ENCODE measurements at places on chromosomes 4 and X.

GRCh38 chr4:183638436-183638835 is 20.5 kb downstream of the RWDD4 start:
- no peak for ATAC-seq

GRCh38 chr4:186840222-186840701 is 116.6 kb upstream of the FAT1 start:
- ATAC-seq: no peak

GRCh38 chr4:101253121-101253520 is 94.2 kb downstream of the PPP3CA start:
- ATAC-seq: no peak

- no peak for ATAC-seq
These were observed 198.4 kb downstream of the PALLD start for GRCh38 chr4:168695288-168695687.

DNA sequence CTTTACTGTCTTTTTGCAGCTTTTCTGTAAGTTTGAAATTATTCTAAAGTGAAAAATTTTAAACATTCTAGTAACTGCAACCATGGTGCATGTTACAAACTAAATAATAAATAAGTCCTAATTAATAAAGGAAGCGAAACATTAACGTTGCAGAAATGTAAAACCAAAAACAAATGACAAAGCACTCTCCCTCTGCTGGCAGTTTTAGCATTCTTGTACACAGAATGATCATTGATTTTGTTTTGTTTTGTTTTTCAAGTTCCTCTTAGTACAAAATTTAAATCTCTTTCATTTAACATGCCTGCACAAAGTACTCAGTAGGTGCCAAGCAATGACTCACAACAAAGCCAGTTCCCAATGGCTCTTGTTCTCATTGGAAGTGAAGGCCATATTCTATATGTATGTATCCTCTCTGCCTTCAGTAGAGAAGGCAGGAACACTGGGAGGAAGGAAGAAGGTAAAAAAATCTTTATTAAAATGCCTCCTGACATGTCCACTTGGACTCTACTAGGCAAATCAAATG is 13.7 kb upstream of the TMSB4X start:
- no peak for ATAC-seq

DNA sequence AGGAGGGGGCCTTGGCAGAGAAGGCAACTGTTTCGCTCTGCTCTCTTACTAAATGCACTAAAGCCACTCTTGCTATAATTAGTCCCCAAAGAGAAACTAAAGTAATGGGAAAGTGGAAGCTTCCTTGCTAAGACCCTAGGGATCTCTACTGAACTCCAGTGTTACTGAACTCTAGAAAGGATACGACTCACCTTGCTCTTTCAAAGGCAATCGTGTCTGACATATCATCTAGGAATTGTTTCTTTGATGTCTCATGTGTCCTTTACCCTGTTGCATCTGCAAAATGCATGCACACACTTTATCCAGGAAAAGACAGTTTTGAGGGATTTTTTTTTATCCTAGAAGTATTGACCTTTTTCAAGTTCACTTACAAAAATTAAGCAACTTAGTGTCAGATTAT is 148.1 kb upstream of the FAM9B start:
- ATAC-seq: no peak

- ATAC-seq: peak; percentile 49
These were observed 12.4 kb downstream of the EPGN start for GRCh38 chr4:74320559-74321118.

GRCh38 chr4:82367438-82368097 is 6.2 kb downstream of the HNRNPD start:
- no peak for ATAC-seq

DNA sequence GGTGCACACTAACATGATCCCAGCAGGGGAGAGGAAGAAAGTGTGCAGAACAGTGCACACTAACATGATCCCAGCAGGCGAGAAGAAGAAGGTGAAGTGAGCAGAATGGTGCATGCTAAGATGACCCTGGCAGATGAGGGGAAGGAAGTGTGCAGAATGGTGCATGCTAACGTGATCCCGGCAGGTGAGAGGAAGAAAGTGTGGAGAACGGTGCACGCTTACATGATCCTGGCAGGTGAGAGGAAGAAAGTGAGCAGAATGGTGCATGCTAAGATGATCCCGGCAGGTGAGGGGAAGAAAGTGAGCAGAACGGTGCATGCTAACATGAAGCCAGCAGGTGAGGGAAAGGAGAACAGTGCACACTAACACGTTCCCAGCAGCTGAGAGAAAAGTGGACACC is 83.7 kb downstream of the ACOX3 start:
- no peak for ATAC-seq

DNA sequence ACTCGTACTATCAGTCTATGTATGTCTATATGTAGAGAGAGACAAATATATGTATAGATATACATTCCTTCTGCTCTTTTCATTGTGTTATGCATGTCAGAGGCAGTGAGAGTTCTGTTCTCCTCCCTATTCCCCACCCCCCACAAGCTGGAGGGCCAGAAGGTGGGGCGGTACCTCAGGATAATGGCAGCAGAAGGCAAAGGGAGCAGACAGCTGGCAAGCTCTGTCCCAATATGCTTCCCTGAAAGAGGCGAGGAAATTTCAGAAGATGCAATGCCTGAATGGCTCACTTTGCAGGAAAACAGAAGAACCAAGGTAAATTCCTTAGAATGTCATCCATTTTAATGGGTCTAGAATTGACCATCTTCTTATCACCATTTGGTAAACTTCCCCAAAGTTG is 114.4 kb downstream of the NAA11 start:
- no peak for ATAC-seq

- no peak for ATAC-seq
These were observed 6.5 kb upstream of the DACH2 start for GRCh38 chrX:86141786-86142185.

DNA sequence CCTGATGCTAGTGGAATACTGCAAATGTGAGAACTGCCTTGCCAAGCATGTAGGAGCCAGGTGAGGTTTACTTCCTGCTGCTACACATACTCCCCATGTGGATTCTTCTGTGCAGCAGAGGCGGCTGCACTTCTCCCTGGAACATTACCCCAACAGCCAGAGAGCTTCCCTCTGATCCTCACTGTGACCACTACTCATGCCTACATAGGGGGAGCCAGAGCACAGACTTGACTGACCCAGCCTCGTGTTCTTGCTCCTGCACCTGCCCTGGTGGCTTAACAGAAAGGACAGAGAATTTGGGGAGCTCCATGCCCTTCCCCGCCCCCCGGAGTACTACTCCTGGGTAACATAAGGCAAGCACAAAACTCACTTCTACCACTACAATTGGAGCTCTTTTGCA is 38.4 kb downstream of the UGT2A2 start:
- ATAC-seq: no peak

- peak; percentile 2 for ATAC-seq
These were observed 1.0 kb upstream of the ANKRD17 start for GRCh38 chr4:73259571-73260090.

- no peak for ATAC-seq
These were observed 2.0 kb downstream of the RNF212 start for GRCh38 chr4:1111259-1111809.

GRCh38 chrX:68914479-68914946 is 85.7 kb downstream of the EFNB1 start:
- ATAC-seq: no peak

GRCh38 chr4:159425737-159426305 is 322.9 kb downstream of the RAPGEF2 start:
- ATAC-seq: no peak

GRCh38 chr4:94267037-94267436 is 59.4 kb downstream of the SMARCAD1 start:
- no peak for ATAC-seq

DNA sequence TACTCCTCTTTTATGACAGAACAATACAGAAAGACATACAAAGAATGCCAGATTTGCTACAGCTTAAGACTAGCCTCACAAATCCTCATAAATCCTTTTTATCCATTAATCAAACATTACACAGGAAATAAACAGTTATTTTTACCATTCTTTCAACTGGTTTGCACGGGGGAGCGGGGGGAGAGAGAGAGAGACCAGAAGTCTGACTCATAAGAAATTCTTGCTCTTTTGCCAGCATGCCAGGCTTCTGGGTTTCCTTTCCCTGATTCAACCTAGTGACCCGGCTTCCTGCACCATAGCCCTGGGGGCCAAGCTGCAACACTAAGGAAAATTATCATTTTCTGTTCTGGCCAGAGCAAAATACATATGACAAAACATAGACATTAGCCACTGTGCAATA is 6.8 kb upstream of the RRAGB start:
- no peak for ATAC-seq

- ATAC-seq: peak; percentile 61
These were observed 39.9 kb downstream of the TXLNG start for GRCh38 chrX:16826207-16826606.

DNA sequence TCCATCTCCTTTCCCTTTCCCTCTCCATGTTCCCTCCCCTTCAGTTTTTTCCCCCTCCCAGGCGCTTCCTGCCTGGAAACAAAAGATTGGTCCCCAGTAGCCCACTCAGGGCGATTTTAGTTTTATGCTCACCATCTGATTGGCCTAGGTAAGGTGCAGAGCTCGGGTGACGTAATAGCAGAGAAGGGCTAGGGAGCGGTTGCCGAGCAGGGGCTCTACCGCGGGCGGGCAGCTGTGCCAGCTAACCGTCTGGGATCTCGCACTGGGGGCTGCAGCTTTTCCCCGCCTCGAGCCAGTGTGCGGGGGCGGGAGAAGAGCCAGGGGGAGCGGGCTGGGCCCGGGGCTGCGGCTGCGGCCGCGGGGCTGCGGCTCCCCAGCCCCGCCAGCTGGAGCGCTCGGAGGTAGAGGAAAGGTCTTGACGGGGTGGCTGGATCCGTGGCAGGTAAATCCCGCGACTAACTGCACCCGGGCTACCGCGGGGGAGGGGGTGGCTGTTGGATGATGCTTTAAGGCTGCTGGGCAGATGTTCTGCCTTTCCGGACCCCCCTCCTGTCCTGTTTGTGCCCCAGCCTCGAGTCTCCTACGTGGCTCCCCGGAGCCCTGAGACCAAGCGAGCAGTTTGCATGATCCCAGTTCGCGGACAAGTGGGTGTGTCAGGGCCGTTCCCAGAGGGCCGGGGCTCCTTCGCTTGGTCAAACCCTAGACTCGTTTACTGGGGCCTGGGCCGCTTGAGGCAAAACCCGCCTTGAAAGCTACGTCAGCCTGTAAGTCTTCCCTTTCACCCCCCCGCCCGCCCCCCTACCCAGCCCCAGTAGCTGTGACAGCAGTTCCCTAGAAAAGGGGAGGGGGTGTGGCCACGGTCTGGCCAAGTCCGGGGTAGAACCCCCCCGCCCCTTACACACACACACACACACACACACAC is at the start of gene PAK3:
PAK3 (plus strand) TSS at position 218 of the 922 bp plus-strand sequence. CDS start 26,913 bp downstream, outside the sequence.
- peak; percentile 58 for ATAC-seq

All from activated CD4-positive, CD25-positive, alpha-beta regulatory T cell treated with anti-CD3 and anti-CD28 coated beads, Interleukin-2, amount 50 U/mL, for 24 hours (primary cell).